ENCODE measurements at places on chromosomes 11 and 22.

DNA sequence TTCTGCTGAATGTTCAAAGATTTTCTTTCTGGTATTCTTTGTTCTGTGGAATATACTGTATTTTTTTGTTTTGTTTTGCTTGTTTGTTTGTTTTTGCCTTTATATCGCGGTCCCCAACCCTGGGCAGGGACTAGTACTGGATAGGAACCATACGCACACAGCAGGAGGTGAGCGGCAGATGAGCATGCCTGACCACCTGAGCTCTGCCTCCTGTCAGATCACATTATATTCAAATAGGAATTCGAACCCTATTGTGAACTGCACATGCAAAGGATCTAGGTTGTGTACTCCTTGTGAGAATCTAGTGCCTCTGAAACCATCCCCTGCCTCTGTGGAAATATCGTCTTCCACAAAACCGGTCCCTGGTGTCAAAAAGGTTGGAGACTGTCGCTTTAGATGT is 83.3 kb upstream of the ANO3 start:
- no peak for DNase-seq

- no peak for DNase-seq
Observed at GRCh38 chr11:111124724-111125123, 120.8 kb upstream of the POU2AF2 start.

GRCh38 chr22:31983911-31984656 is 39.7 kb downstream of the YWHAH start:
- no peak for DNase-seq

GRCh38 chr11:64385945-64386704 is 27.2 kb downstream of the RPS6KA4 start:
- DNase-seq: no peak

DNA sequence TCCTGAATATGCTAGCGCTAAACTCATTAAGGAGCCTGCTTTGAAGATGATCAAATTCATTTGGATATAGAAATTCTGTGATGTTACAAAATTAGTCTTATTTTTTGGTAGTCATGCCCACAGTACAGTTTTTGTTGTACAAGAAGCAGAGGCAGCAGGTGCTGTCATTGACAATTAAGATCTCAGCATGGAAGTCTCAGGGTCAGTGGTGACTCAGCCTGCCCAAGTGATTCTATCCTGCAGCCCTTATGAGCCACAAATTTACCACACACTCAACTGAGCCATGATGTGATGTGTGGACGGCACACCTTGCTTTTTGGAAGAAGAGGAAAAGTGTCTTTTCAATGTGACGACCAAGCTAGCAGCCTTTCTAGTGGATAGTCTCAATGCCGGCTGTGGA is 153.6 kb upstream of the SORL1-AS1 start:
- no peak for DNase-seq

- DNase-seq: no peak
Observed at GRCh38 chr11:132888226-132888625, 644.1 kb downstream of the OPCML start.

DNA sequence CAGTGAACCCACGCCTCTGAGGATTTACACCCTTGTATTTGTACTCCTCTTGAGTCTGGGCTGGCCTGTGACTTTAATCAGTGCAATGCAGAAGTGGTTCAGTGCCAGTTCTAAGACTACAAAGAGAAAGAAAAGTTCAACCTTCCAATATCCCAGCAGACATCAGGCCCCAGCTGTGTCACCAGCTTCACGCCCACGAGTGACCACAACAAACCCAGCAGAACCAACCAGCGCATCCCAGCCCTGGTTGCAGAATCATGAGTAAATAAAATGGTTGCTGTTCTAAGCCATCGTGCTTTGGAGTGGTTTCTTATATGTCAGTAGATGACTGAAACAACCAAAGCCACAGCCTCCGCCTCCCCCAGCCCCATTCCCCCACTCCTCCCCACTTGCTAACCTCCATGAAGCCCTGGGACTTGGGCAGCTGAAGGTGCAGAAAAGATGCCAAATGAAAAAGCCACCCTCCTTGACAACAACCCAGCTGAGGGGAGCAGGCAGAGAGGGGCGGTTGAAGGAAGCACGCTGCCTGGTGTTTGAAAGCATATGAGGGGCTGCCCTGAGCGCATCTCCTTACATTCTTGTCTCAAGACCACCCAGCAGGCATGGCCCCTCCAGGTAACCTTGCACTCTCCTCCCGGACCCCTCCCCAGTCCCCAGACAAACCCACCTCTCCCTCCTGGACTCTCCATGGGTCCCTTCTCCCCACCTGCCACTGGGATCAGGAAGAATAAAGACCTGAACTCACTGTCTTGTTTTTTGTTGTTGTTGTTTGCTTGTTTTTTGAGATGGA is 20.9 kb downstream of the TSKU start:
- DNase-seq: no peak

DNA sequence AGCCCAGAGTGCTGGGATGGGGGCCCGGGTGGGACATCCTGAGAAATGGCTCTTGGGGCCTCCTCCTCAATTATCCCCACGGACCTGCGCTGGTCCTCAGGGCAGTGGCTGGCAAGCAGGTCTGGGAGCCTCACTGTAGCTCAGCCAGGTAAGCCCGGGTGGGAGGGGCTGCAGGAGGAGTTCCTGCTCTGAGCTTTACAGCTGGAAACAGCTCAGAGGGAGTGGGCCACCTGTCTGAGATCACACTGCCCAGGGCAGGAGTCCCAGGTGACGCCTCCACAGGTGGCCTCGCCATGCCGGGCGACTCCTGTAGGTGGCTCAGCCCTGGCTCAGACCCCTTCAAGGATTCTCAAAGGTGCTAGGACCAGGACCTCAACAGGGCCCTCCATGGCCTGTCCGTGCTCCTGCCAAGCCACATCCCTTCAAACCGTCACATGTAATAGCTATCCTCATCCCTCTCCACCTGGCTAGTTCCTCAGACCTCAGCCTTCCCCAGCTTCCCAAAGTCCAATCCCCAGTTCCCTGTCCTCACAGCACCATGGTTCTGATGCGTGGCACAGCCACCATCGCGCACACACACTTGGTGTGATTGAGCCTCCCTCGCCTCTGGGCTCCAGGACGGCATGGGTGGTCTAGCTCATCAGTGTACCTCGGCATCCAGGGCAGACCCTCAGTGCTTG is 3.6 kb upstream of the TSSK2 start:
- no peak for DNase-seq

Measured in NAMALWA (cell line).